Bladder microvascular endothelial cell (primary cell): ENCODE measurements at places on chromosomes 12 and 14. TPM values are rescaled to one million over a fixed set of nuclear protein-coding genes. Genes with fewer than 3 reads are reported as not detected.

The COX8C gene
- not detected in 2 replicates for total RNA-seq

The SLC48A1 gene
- 14.9 and 20.4 TPM in 2 replicates for total RNA-seq

The SLC24A4 gene
- total RNA-seq = under 0.01 and 0.06 TPM in 2 replicates

The IGF1 gene
- total RNA-seq = 0.57 and 0.65 TPM in 2 replicates

The TSPAN31 gene
- 29.8 and 43.3 TPM in 2 replicates for total RNA-seq

The OTUB2 gene
- 0.49 and 1.2 TPM in 2 replicates for total RNA-seq

The FAM222A gene
- under 0.01 and 0.25 TPM in 2 replicates for total RNA-seq

The BATF gene
- 0.16 and 0.50 TPM in 2 replicates for total RNA-seq

The TPH2 gene
- total RNA-seq = not detected in 2 replicates

The SELPLG gene
- 0.16 and 0.25 TPM in 2 replicates for total RNA-seq

The STAB2 gene
- 0.44 TPM in 1 of 2 replicates, not detected in the other for total RNA-seq

The LMNTD1 gene
- total RNA-seq = not detected in 2 replicates

The SAMD15 gene
- total RNA-seq = 0.38 and 0.49 TPM in 2 replicates

The COPZ1 gene
- total RNA-seq = 60.5 and 133 TPM in 2 replicates

The NOVA1 gene
- 0.32 and 1.6 TPM in 2 replicates for total RNA-seq

The SLC41A2 gene
- total RNA-seq = 5.5 and 17.8 TPM in 2 replicates

The GTF2H3 gene
- total RNA-seq = 16.7 and 28.6 TPM in 2 replicates

The LRRIQ1 gene
- total RNA-seq = under 0.01 and 0.57 TPM in 2 replicates

The ENO2 gene
- 3.4 and 6.9 TPM in 2 replicates for total RNA-seq

The ITGB7 gene
- total RNA-seq = 0.49 TPM in 1 of 2 replicates, not detected in the other

The KCNA1 gene
- total RNA-seq = not detected in 2 replicates

The SLC17A8 gene
- total RNA-seq = not detected in 2 replicates

The WNT5B gene
- 0.32 and 0.44 TPM in 2 replicates for total RNA-seq

The BICDL1 gene
- total RNA-seq = 0.13 TPM in 1 of 2 replicates, not detected in the other

The KRT77 gene
- total RNA-seq = not detected in 2 replicates

The OR4N5 gene
- total RNA-seq = not detected in 2 replicates

The SLC38A4 gene
- total RNA-seq = under 0.01 and 4.2 TPM in 2 replicates

The OR6C2 gene
- total RNA-seq = not detected in 2 replicates

The GUCY2C gene
- total RNA-seq = not detected in 2 replicates

The SPX gene
- 0.06 and 0.16 TPM in 2 replicates for total RNA-seq

The SLC25A47 gene
- total RNA-seq = not detected in 2 replicates

The HOXC6 gene
- 0.25 TPM in 1 of 2 replicates, not detected in the other for total RNA-seq

The ASCL1 gene
- not detected in 2 replicates for total RNA-seq

The PZP gene
- 0.94 and 1.1 TPM in 2 replicates for total RNA-seq

The GARIN6 gene
- total RNA-seq = not detected in 2 replicates

The ATP6V1D gene
- total RNA-seq = 44.7 and 73.5 TPM in 2 replicates

The REP15 gene
- 0.97 and 12.6 TPM in 2 replicates for total RNA-seq

The PTCSC3 gene
- total RNA-seq = not detected in 2 replicates

The SLC39A2 gene
- total RNA-seq = not detected in 2 replicates

The CD4 gene
- not detected in 2 replicates for total RNA-seq

The RTL1 gene
- not detected in 2 replicates for total RNA-seq

The FERMT2 gene
- 77.9 and 108 TPM in 2 replicates for total RNA-seq

The ZDHHC22 gene
- under 0.01 TPM in 1 of 2 replicates, not detected in the other for total RNA-seq

The NRXN3 gene
- 0.16 and 0.19 TPM in 2 replicates for total RNA-seq

The SLCO1B1 gene
- total RNA-seq = not detected in 2 replicates

The PRR4 gene
- 0.16 and 1.0 TPM in 2 replicates for total RNA-seq

The DUSP6 gene
- total RNA-seq = 113 and 242 TPM in 2 replicates

The AKAP5 gene
- total RNA-seq = 0.32 and 0.82 TPM in 2 replicates

The DNAI7 gene
- total RNA-seq = 0.13 TPM in 1 of 2 replicates, not detected in the other

The IFNG-AS1 gene
- total RNA-seq = not detected in 2 replicates

The TOGARAM1 gene
- total RNA-seq = 8.9 and 20.6 TPM in 2 replicates

The RNU4-1 gene
- total RNA-seq = under 0.01 TPM in 1 of 2 replicates, not detected in the other

The ZNF10 gene
- 3.4 and 9.0 TPM in 2 replicates for total RNA-seq

The EVL gene
- 4.7 and 25.6 TPM in 2 replicates for total RNA-seq

The TMTC1 gene
- 2.5 and 7.8 TPM in 2 replicates for total RNA-seq

The B4GALNT3 gene
- total RNA-seq = under 0.01 TPM in 2 replicates

The ISM2 gene
- 0.06 TPM in 1 of 2 replicates, not detected in the other for total RNA-seq
